Glutamatergic neuron (in vitro differentiated cells): ENCODE measurements at places on chromosomes 16 and 17. TPM values are rescaled to one million over a fixed set of nuclear protein-coding genes. Genes with fewer than 3 reads are reported as not detected.
A peak's percentile ranks its signal among the peaks of the same experiment; 100 is the strongest.

Gene MYH1
- not detected for total RNA-seq

DNA sequence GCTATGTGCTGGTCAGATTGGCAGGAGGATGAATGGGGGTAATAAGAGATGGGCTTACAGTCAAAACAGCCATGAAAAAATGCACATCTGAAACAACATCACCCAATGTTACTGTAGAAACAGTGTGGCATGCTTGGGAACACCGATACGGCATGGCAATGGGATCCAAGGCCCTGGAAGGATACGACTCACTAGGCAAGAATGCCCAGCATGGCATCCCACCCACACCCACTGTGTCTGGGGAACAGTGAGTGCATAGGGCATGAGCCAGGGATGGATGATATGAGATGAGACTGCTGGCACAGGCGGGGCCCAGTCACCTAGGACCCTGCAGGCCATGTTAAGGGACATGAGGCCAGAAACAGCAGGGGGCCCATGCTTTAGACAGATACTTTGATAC lies 11.5 kb downstream of the TRIM25 start:
- H3K4me3 ChIP-seq: no peak overlapping the region
- no peaks in the 10 kb centered on the region for H3K27me3 ChIP-seq
- H3K4me1 ChIP-seq: no peaks in the 10 kb centered on the region
- peaks cover 5% of the 10 kb centered on the region for H3K36me3 ChIP-seq
- DNase-seq: no peak

Gene MARCHF10
- not detected for total RNA-seq

GRCh38 chr17:78878871-78879527 lies 24.0 kb downstream of the CEP295NL start:
- H3K27me3 ChIP-seq: peaks cover 13% of the 10 kb centered on the region
- peaks cover 4% of the 10 kb centered on the region for H3K36me3 ChIP-seq
- H3K4me3 ChIP-seq: no peak overlapping the region
- no peak for DNase-seq
- H3K27ac ChIP-seq: no peak overlapping the region
- H3K4me1 ChIP-seq: peaks cover 44% of the 10 kb centered on the region

Gene SLC52A1
- total RNA-seq: not detected

- no peaks in the 10 kb centered on the region for H3K36me3 ChIP-seq
- no peak for DNase-seq
- peaks cover 19% of the 10 kb centered on the region for H3K4me1 ChIP-seq
- no peak overlapping the region for H3K27ac ChIP-seq
- peaks cover 31% of the 10 kb centered on the region for H3K27me3 ChIP-seq
These were observed 5.2 kb downstream of the CCDC102A start for GRCh38 chr16:57531253-57531575.

DNA sequence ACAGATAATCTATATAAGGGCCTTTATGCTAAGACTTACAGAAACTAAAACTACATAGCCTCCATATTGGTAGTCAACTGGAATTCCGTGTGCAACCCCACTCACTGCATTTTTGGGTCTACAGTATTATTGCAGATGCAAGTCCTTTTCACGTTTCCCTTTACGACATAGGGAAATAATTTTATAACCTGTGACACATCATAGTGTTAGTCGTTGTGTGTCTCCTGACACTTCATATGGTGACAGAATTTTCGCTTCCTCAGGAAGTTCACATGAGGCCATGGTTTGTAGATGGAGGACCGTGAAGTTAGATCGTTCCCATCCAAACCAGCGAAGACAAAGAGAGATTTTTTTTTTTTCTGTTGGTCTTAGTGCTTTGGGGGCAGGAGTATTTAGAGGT lies 15.7 kb upstream of the MRC2 start:
- H3K27ac ChIP-seq: no peak overlapping the region
- H3K36me3 ChIP-seq: no peaks in the 10 kb centered on the region
- H3K4me3 ChIP-seq: no peak overlapping the region
- no peak for DNase-seq
- H3K27me3 ChIP-seq: peaks cover 2% of the 10 kb centered on the region

- peaks cover 76% of the 10 kb centered on the region for H3K4me1 ChIP-seq
- H3K27me3 ChIP-seq: peaks cover 34% of the 10 kb centered on the region
- DNase-seq: no peak
These were observed 28.9 kb upstream of the GSE1 start for GRCh38 chr16:85584267-85584666.

DNA sequence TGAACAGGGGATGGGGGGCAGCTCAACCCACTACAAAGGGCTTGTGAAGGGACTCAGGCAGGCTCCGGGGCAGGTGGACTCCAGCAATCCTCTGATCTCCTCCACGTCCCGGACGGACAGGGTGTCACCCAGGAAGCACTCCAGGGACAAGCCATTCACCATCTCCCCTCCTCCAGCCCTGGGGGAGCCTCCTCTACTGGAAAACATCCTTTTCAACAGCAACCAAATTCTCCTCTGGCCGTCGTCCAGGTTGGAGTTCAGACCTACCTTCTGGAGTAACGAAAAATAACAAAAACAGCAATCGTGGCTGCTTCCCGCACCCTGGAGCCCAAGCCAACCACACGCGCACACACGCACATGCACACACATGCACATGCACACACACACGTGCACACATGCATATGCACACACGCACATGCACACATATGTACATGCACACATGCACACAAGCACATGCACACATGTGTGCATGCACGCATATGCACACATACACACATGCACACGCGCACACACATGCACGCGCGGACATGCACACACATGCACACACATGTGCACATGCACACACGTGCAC lies 8.9 kb upstream of the RBFOX3 start:
- peaks cover 26% of the 10 kb centered on the region for H3K27me3 ChIP-seq
- no peak for DNase-seq
- H3K27ac ChIP-seq: peak overlapping the region; percentile 43
- H3K36me3 ChIP-seq: no peaks in the 10 kb centered on the region
- no peak overlapping the region for H3K4me3 ChIP-seq
- H3K4me1 ChIP-seq: peaks cover 28% of the 10 kb centered on the region

- peak overlapping the region; percentile 7 for H3K27ac ChIP-seq
- H3K4me1 ChIP-seq: peaks cover 13% of the 10 kb centered on the region
- H3K27me3 ChIP-seq: peaks cover 9% of the 10 kb centered on the region
- peak; percentile 90 for DNase-seq
These were observed 632 bp upstream of the RTN4RL1 start for GRCh38 chr17:2025622-2026309.

DNA sequence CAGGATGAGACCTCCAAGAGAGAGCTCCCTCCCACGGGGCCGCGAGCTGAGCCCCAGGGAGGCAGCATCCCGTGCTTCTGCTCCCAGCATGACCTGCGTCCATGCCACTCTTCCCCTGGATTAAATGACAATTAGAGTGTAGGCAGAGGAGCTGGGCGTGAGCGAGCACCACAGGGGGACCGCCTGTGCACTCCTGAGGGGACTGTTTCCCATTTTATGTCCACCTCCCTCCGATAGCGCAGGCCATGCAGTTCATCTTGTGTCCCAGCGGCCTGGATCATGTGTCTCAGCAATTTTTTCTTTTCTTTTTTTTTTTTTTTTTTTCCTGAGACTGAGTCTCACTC lies 5.8 kb upstream of the IL17C start:
- no peak overlapping the region for H3K4me3 ChIP-seq
- no peak for DNase-seq
- H3K4me1 ChIP-seq: peaks cover 8% of the 10 kb centered on the region
- no peaks in the 10 kb centered on the region for H3K36me3 ChIP-seq
- peaks cover 3% of the 10 kb centered on the region for H3K27me3 ChIP-seq
- H3K27ac ChIP-seq: no peak overlapping the region

- H3K4me1 ChIP-seq: peaks cover 11% of the 10 kb centered on the region
- H3K27me3 ChIP-seq: peaks cover 5% of the 10 kb centered on the region
- H3K27ac ChIP-seq: no peak overlapping the region
These were observed 13.8 kb upstream of the TMEM92 start for GRCh38 chr17:50260501-50260911.

- no peaks in the 10 kb centered on the region for H3K36me3 ChIP-seq
- H3K4me1 ChIP-seq: peaks cover 21% of the 10 kb centered on the region
- H3K27ac ChIP-seq: peak overlapping the region; percentile 84
- no peak overlapping the region for H3K4me3 ChIP-seq
- H3K27me3 ChIP-seq: peaks cover 9% of the 10 kb centered on the region
These were observed 8.1 kb upstream of the TIMP2 start for GRCh38 chr17:78933025-78933958.

Gene NPIPB13
- 27.5 TPM for total RNA-seq

GRCh38 chr17:57587193-57587969 lies 157.7 kb downstream of the CCDC182 start:
- no peak for DNase-seq
- no peak overlapping the region for H3K4me3 ChIP-seq
- no peaks in the 10 kb centered on the region for H3K36me3 ChIP-seq

GRCh38 chr16:8872967-8873865 lies 4.4 kb upstream of the CARHSP1 start:
- H3K27ac ChIP-seq: no peak overlapping the region
- no peaks in the 10 kb centered on the region for H3K36me3 ChIP-seq
- peaks cover 6% of the 10 kb centered on the region for H3K27me3 ChIP-seq

DNA sequence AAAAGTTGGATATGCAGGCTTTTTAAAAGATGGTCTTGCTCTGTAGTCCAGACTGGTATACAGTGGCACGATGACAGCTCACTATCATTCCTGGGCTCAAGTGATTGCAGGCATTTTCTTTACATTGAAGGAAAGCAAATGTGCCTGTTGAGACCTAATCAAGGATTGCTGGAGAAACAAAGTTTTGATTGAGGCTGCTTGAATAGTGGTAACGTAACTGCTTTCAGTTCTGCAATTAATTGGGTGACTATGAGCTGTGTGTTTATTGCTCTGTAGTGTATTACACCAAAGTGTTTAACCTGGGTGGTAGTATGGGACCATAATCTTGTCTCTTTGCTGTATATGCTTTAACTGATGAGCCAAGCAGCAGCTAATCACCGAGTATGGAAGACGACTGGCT lies 2.3 kb downstream of the UBB start:
- H3K4me3 ChIP-seq: peak overlapping the region; percentile 30
- H3K36me3 ChIP-seq: peaks cover 3% of the 10 kb centered on the region
- DNase-seq: no peak
- H3K4me1 ChIP-seq: peaks cover 14% of the 10 kb centered on the region
- H3K27me3 ChIP-seq: peaks cover 15% of the 10 kb centered on the region

Gene HSPB9
- total RNA-seq: 0.44 TPM

Gene HSD17B1
- 4.1 TPM for total RNA-seq

Gene PRSS27
- 10.8 TPM for total RNA-seq

DNA sequence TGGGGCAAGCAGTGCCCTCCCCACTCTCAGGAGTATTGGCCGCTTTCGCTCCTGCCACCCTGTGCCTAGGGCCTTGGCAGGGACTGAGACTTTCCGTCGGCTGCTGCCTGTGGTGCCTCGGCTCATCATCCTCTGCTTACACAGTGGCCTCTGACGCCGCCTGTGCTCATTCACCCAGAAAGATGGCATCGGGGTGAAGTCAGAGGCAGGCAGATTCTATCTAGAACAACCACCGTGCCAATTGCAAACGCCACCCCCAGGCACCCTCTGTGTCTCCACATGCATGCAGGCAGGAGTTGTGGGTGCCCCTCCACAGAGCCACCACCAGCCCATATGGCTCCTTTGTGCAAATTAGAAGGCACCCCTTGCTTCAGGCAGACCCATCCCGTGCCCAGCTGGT lies 154.2 kb upstream of the GSE1 start:
- no peak overlapping the region for H3K27ac ChIP-seq
- peaks cover 25% of the 10 kb centered on the region for H3K27me3 ChIP-seq
- H3K4me1 ChIP-seq: peaks cover 39% of the 10 kb centered on the region
- no peak overlapping the region for H3K4me3 ChIP-seq
- H3K36me3 ChIP-seq: no peaks in the 10 kb centered on the region

GRCh38 chr16:88005968-88006367 lies 54.7 kb downstream of the BANP start:
- DNase-seq: no peak
- peaks cover 31% of the 10 kb centered on the region for H3K4me1 ChIP-seq
- H3K4me3 ChIP-seq: no peak overlapping the region
- peaks cover 2% of the 10 kb centered on the region for H3K27me3 ChIP-seq
- H3K36me3 ChIP-seq: no peaks in the 10 kb centered on the region

DNA sequence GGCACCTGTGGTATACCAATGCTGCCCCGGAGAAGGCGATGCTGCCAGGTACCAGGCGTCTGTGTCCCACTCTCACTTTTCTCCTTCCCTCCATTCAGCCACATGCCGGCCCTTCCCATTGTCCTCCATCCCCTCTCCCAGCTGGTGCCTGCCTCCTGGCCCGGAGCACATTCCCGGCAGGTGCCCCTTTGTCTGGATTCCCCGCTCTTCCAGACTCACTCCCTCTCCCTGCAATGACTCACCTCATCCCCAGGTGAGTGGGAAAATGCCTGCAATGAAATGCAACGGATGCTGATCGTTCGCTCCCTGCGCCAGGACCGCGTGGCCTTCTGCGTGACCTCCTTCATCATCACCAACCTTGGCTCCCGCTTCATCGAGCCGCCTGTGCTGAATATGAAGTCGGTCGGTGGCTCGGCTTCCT lies 10.4 kb upstream of the KDM6B start:
- H3K4me3 ChIP-seq: no peak overlapping the region
- no peak for DNase-seq
- peaks cover 11% of the 10 kb centered on the region for H3K27me3 ChIP-seq
- H3K27ac ChIP-seq: no peak overlapping the region
- no peaks in the 10 kb centered on the region for H3K4me1 ChIP-seq
- H3K36me3 ChIP-seq: no peaks in the 10 kb centered on the region

DNA sequence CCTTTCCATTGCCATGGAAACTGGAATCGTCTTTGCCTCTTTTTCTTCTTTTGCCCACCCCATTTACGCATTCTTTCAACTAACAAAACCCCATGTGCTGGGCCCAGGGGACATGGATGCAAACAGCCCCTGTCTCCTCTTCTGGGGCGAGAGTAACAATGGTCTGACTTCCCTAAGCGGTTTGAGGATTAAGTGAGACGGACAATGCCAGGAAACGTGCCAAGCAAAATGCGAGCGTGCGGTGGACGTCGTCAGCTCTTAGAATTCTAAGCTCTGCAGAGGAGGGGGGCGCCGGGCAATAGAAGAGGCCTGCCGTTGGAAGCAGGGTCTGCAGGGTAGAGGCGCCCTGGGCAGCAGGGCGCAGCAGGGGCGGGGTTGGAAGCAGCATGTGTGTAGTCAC lies 42.4 kb upstream of the JPH3 start:
- no peak overlapping the region for H3K4me3 ChIP-seq
- peaks cover 14% of the 10 kb centered on the region for H3K27me3 ChIP-seq
- DNase-seq: no peak
- H3K27ac ChIP-seq: no peak overlapping the region
- H3K36me3 ChIP-seq: no peaks in the 10 kb centered on the region
